ENCODE measurements at places on chromosomes 4 and X.
A peak's percentile ranks its signal among the peaks of the same experiment; 100 is the strongest.

- DNase-seq: no peak
These were observed 67.4 kb upstream of the HELT start for GRCh38 chr4:184950926-184951325.

- DNase-seq: peak; percentile 90
These were observed 702 bp downstream of the TSPAN5 start for GRCh38 chr4:98657531-98658286.

- no peak for DNase-seq
These were observed 24.9 kb downstream of the CEP135 start for GRCh38 chr4:55973650-55974049.

DNA sequence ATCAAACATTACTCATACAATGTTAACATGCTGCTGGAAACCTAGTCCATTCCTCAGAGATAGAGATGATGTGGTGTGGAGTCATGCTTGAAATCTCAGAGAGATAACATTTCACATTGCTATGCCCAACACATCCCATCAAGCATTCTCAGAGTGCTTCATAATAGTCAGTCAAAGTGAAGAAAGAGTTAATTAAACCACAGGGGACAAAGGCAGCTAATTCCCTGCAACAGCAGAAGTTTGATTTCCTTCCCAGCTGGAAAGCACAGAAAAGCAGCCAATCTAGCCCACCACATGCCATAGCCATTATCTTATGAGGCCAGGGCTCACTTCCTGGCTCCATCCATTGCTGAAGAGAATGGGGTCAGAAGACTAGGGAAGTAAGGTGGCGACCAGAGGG is 8.9 kb downstream of the KDR start:
- DNase-seq: no peak

- DNase-seq: peak; percentile 5
These were observed 44.3 kb downstream of the BMPR1B start for GRCh38 chr4:94802091-94802490.

GRCh38 chr4:8046925-8047541 is 107.4 kb upstream of the AFAP1 start:
- DNase-seq: no peak

DNA sequence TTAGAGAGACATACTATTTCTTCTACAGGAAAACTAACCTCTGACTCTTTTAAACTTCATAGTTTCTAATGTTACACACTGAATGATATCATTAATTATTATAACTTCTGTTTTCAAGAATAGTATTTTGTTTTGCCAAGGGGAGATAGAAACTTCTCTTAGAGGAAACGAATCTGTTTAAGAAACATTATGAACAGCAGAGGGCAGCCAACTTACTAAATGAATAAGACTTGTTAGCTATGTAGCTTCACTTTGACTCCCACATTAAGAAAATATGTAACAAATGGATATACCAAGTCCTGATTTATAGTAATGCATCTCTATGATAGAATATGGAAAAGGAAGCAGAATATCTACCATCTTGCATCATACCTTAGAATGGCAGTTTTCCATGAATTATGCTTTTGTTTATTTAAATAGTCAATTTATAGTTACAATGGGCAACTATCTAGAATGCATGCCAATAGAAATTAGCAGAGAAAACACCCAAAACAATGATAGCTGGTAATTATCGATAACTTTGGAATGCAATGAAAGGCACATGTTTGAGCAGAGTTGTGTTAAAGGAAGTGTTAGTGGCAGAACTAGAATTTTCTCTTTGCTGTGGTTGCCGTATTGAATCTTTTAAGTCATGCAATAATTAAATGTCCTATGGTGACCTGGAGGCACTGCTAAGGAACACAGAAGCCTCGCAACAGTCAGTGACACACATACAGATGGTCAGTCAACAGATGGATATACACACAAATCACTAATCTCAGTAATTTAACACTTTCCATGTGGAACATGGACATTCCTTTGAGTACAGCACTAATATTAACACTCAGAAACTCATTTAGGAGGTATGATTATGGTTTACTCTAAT is 105.7 kb upstream of the PDLIM3 start:
- peak; percentile 86 for DNase-seq

- no peak for DNase-seq
These were observed 5.3 kb upstream of the PUDP start for GRCh38 chrX:7153231-7153630.

DNA sequence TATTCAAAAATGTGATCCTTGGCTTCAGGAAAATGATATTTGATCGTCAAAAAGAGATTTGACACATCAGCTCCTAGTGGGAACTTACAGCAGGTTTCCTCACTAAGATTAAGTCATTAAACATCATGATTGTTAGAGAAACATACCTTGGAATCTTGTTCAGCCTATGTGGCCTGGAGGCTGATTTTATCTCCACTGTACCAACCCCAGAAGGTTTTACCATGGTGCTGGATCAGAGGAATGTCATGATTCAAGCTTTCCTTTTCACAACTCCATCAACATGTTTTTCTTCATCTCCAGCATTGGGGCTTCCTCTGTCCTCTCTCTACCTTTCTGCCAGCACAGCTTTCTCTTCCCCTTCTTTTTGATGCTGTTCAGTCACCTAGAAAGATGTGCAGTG is 68.4 kb upstream of the MID1IP1 start:
- no peak for DNase-seq

GRCh38 chr4:128371001-128371777 is 83.6 kb upstream of the PGRMC2 start:
- no peak for DNase-seq

GRCh38 chr4:168057412-168057811 is 34.9 kb upstream of the ANXA10 start:
- DNase-seq: no peak

GRCh38 chrX:101759000-101759399 is 99.3 kb upstream of the ARMCX2 start:
- peak; percentile 12 for DNase-seq

DNA sequence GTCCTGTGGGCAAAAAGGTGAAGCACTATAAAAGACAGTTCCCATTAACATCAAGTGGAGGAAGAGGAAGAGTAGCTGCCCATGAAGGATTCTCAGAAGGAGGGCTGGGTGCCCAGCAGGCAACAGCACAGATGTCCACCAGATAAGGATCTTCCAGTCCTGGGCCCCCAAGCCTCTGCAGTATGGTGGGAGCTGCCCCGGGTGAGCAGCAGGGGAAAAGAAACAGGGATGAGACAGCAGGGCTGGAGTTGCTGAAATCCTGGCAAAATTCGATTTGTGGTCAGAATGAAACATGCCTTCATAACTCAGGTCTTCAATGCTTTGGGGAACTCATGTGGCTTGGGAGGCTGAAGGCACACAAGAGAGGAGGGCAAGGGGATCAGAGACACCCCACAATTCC is 94.6 kb downstream of the RASL11B start:
- DNase-seq: no peak
